ENCODE measurements at places on chromosomes 4 and X.

DNA sequence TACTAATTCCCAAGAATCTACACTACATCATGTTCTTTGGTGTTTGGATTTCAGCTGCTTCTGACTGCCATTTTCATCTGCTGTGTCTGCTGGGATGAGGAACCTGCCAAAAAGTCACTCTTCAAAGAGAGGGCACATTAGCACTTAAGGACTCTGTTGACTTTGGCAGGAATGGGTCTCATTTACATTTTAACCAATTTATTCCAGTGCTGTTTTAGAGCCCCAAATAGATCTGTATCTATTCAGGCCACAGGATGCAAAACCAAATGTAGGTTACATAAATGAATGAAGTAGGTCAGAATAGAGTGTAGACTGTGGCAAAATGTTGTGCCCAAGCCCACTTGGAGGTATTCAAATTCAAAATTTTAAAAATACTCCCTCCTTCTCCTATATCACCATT is 14.4 kb downstream of the TXK start:
- no peak for DNase-seq

DNA sequence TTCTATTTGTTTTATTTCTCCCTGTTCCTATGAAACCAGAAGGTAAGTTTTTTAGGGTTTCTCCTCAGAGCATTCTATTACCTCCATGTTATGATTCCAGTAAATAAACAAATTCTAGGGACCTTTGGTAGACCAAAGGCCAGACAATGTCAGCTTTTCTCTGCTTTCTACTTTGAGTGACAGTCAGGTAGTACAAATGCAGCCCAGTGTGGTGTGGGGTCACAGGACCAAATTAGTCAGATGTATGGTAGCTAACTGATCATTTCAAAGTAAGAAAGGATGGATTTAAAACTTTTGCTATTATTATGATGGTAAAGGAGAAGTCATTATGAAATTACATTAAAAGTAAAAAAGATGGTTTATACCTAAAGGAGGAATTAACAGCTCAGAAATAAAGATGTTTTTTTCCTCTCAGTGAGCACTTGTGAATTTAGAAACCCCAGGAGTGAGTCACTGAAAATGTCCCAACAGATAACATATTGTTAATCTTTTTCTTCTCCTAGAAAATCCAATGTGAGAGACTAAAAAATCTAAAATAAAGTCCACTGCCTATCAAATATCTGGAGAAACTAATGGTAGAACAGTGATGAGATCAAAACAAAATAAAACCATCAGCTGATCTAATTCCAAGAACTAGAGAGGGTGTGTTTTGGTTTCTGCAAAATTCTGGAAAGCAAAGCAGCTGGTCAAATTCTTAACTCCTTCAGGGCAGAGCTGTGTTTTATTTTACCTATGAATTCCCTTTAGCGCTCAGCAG is 16.6 kb upstream of the KLHL2 start:
- DNase-seq, result no peak

DNA sequence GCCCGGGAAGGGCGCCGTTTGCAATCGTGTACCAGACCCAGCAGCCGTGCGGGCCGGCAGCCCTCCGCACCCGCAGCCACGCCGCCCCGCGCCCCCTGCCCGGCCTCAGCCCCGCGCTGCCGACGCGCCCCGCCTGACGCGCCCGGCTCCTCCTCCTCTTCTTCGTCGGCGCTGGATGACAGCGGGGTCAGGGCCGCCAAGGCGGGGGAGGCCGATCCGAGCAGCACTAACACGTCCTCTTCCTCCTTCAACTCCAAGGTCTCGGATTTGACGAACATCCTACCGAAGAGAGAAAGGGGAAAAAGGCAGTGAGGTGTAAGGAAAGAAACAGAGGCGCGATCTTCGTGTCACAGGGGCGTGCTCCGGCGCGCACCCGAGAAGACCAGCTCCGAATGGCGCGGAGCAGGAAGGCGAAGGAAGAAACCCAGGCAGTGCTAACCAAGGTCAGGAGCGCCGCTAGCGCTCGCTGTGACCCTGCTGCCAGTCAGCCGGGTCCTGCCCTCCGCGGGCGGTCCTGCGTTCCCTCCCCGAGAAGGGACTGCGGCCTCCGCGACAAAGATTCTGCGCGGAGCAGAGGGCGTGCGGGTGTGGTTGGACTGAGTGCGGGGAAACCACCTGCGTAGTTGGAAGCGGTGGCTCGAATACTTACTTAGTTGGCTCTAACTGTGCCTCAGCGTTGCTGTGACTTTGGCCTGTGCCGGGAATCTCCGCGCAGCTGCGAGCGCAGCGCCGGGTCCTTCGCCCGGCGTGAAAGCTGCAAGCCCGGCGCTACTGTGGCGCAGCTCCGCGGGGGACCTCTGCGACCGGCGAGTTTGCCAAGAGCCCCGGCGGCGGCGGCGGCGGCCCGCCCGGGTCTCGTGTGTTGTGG is 548 bp downstream of the NEUROG2 start:
- peak; percentile 18 for DNase-seq

DNA sequence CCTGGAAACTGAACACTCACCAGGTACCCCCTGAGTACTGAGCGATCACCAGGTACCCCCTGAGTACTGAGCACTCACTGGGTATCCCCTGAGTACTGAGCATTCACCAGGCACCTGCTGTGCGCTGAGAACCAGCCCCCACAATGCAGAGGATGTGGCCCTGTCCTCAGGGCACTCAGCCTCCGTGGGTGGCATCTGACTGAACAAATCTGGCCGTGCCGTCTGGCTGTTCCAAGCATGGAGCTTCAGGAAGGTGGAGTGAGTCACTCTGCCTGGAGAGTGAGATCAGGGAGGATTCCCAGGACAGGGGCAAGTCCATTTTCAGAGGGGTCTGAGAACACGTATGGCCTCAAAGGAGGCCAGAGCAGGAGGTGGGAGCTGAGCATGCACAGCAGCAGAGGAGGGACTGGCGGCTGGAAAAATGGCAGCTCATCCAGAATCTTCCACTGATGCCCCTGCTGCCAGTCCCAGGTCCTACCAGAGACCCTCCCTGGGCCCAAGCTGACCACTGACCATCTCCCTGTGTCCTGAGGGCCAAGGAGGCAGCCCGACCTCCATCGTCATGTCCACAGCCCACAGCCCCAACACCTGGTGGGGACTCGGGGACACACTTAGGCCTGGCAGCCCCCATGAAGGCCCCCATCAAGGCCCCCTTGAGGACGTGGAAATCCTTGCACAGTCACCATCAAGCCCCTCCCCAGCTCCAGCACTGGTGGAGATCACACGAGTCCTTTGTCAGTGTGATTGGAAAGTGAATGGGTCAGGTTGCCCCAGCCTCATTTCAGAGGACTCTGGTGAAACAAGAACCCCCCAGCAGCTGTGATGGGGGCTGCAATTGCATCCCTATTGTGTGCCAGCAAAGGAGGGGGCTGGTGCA is 94.1 kb downstream of the HMX1 start:
- no peak for DNase-seq

GRCh38 chr4:123043013-123043412 is 120.6 kb upstream of the NUDT6 start:
- DNase-seq, result no peak

DNA sequence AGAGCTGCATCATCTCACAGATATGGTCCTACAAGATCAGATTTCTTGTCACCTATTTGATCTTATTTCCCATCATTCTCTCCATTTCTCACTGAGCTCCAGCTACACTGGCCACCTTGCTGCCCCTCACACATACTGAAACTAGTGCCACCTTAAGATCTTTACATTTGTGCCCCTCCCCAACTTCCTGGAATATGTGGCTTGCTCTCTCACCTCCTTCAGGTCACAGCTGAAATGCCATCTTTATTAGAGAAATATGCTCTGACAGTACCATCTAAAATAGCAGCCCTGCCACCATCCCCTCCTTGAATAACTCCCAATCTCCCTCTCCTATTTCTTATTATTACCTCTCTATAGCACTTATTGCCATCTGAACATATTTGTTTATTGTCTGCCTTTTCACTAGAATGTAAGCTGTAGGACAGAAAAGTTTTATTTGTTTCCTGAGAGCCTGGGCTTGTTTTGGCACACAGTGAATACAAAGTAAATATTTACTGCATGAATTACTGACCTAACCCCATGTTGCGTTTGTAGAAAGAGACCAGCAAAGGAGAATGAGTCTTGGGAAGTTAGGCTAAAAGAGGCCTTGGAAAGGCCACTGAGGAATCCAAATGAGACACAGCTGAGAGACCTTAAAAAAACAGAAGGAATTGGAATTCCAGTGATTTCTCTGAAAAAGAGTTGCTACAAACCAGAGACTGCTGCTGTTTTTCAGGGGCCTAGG is 22.7 kb downstream of the DYNLT3 start:
- DNase-seq, result no peak

- DNase-seq, result no peak
Observed at GRCh38 chrX:109958266-109958665, 44.6 kb upstream of the TMEM164 start.

- DNase-seq, result no peak
Observed at GRCh38 chr4:1250921-1251772, 2.2 kb upstream of the CTBP1 start.

DNA sequence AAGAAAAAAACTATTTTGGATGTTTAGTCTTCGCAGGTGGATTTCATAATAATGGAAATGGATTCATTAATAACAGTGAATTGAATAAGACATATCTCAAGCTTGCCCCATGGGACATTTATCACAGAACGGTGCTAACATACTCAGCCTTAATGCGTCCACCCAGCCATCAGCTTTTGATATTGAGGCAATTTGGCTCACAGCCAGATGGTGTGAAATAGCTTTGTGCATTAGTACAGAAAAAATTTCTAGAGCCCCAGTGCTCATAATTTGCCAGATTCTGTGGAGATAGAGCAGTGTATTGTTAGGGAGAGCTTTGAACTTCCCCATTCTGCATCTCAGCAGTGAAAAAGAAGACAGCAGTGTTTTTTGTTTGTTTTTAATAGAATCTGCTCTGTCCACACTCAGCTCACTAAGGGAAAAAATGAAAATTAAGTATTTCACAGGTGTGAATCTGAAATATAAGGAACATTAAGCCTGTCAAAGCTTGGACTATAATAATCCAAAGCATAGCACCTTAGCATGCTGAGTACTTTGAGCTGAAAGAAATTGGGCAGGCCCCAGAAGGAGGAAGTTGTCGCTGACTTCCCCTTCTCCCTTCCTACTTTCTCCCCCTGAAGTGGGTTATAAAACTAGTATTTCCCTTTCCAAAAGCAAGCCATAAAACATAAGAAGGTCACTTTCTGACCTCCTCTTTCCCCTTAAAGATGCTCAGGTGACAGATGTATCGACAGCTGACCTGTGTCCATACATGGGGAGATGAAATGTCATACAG is 295.8 kb downstream of the MAGEB5 start:
- no peak for DNase-seq

- DNase-seq, result no peak
Observed at GRCh38 chr4:152973629-152974467, 37.7 kb downstream of the FHDC1 start.

GRCh38 chrX:45056428-45057145 is 144.1 kb downstream of the DIPK2B start:
- no peak for DNase-seq

GRCh38 chr4:2327579-2327978 is 65.7 kb upstream of the MXD4 start:
- no peak for DNase-seq
